ENCODE measurements at places on chromosomes 7 and 10.

DNA sequence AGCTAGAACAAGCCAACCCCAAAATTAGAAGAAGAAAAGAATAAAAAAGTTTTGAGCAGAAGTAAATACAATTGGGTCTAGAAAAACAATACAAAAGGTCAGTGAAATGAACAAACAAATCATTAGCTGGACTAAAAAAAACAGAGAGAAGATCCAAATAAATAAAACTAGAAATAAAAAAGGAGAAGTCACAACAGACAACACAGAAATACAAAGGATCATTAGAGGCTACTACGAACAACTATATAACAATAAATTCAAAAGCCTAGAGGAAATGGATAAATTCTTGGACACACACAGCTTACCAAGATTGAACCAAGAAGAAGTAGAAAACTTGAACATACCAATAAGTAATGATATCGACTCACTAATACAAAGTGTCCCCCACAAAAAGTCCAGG, 13.4 kb upstream of the ADRA2A start:
- DNase-seq, result no peak

DNA sequence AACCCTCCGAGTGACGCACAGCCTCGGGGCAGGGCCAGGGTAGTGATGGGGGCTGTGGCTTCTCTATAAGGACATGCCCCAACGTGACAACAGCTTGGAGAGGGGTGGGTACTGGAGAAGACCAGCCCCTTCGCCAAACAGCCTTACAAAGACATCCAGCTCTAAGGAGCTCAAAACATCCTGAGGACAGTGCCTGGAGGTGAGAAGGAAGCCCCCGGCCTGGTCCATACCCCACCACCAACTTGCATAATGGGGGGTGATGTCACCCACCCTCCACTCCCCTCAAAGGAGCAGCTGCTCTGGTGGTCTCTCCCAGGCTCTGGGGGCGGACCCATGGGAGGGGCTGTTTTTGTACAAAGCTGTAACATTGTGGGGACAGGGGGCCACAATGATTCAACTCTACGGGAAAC, 15.1 kb downstream of the PRSS2 start:
- no peak for DNase-seq

GRCh38 chr7:41955893-41956675, 253.2 kb upstream of the INHBA start:
- DNase-seq, result peak; percentile 95

DNA sequence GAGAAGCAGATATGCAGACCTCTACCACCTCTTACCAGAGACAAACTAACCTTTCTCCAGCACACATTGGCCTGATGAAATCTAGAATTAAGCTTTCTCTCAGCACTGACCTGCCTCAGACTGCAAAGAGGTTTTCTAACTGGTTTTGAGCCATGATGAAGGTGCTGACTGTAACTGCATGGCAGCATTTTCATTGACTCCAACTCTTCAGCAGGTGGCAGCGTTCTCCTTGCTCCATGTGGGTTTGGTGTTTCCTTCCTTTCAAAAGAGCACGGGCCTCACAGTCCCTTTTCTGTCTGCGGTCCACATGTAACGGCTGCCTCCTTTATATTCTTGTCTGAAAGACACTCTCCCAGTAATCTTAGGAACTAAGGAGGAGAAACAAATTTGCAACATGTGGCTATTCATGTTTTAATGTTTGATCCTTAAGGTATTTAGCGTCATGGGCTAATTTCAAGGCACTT, 12.6 kb downstream of the KLLN start:
- peak; percentile 64 for DNase-seq

- DNase-seq, result no peak
Observed at GRCh38 chr10:71237843-71238623, 25.7 kb downstream of the UNC5B start.

DNA sequence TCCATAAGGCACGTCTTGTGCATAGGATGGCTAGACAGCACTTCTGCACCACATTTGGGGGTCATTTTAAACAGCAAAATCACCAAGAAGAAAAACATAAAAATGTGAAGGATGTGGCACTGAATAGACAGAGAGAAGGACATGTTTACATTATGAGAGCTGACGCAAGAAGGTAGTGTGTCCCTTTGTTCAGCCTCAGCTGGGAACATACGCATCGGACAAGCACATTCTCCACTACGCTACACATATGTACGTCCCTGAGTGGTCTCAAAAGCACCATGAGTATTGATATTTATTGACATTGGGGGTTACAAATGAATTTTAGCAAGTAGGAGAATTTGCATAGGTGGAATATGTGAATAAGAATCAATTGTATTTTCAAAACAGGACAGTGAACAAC, 20.2 kb downstream of the DDC start:
- DNase-seq, result no peak

GRCh38 chr10:113044016-113044755, 94.1 kb downstream of the TCF7L2 start:
- no peak for DNase-seq

DNA sequence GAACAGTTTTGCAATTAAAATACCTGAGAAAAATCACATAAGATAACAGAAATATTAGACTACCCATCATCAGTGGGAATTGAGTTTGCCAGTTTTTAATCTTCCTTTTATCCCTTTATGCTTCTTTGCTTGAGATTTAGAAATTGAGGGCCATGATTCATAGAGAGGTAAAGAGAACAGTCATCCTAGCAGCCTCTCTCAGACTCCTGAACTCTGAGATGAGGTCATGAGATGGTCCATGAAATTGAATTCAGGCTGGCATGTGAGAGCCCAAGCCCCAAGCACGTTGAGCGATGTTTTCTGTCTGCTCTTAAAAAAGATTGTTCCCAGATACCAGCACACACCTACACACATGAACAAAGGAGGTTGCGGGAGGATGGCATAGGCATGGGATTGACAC, 91.1 kb downstream of the CREB5 start:
- DNase-seq, result no peak

DNA sequence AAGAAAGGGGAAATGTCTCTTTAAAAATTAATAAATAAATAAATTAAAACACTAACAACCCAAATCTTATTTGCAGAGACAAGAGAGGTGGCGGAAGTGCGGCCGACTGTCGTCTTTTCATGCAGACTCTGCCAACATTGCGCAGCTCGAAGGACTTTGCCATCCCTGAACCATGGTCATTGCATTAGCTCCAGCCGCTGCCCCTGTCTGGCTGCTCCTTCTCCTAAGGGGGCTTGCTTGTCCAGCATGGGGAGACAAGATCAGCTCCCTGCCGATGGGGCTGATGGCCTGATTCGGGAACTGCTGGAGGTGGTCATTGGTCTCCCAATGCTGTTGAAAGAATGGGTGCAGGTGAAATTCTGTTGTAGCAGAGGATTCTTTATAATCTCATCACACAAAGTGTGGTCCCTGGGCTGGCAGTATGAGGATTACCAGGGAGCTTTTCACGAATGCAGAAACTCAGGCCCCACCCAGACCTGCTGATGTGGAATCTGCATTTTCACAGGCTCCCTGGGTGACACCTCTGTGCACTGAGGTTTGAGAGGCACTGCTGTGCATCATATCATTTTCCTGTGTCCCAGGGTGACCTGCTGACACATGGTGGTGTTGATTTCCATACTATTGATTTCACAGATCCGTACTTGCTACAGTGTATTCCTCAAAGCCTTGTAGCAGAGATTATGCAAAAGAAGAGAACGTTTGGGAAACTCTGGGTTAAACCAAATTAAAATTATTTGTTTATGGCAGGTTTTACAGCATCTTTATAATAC, 172.4 kb upstream of the ZMIZ1 start:
- DNase-seq, result no peak

- no peak for DNase-seq
Observed at GRCh38 chr10:76302961-76303630, 871.7 kb downstream of the LRMDA start.

DNA sequence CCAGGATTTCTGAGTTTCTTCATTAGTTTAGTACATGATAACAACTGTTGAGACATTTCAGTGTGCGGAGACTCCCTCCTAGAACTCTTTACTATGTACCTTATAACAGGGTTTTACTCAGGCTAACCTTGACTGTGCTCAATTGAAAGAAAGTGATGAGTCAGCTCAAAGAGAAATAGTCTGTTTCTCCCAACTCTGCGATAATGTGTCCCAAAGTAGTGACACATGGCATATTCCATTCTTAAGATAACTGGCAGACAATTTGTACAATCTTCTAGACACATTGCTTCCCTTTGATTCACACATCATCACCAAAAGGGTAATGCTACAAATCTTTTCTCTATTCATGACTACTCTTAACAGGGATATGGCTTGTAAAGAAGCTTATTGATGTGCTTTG, 645.2 kb downstream of the AUTS2 start:
- no peak for DNase-seq

GRCh38 chr10:44411251-44411650, 26.4 kb upstream of the CXCL12 start:
- DNase-seq, result no peak

DNA sequence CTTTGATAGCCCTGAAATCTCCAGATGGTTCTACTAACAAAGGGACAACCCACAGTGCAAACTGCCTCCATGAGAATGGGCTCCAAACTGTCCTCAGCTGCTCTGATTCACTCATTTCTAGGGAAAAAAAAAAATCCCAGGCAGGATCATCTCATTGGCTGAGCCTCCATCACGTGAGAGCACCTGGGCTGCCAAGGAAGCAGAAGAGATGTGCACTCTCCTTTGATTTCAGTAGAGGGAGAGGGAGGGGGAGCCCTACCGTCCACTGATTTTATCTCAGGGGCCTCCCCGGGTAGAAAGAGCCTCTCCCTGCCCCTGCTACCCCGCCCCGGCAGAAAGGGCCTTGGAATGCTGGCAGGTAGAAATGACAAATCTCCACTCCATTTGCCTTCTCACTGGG, 725.4 kb downstream of the PHTF2 start:
- DNase-seq, result no peak

DNA sequence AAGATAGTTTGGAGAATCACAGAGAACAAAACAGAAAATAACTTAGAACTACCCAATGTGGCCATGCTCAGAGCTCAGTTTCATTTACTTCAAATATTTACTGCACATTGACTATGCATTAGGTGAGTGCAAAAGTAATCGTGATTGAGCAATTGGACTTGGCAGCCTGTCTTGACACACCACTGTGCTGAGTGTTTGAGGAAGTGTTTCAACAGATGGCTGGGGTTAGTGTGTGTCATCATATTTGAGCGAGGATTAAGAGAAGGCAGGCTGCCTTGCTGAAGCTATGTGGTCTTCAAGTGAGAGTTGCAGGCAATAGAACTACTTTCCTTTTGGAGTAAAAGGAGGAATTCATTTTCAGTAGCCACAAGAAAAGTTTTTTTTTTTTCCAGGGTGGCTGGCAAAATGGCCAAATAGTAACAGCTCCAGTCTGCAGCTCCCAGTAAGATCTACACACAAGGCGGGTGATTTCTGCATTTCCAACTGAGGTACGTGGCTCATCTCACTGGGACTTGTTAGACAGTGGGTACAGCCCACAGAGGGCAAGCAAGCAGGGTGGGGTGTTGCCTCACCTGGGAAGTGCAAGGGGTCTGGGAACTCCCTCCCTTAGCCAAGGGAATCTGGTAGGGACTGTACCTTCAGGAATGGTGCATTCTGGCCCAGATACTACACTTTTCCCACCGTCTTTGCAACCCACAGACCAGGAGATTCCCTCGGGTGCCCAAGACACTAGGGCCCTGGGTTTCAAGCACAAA, 37.6 kb downstream of the AKR1C4 start:
- peak; percentile 81 for DNase-seq

DNA sequence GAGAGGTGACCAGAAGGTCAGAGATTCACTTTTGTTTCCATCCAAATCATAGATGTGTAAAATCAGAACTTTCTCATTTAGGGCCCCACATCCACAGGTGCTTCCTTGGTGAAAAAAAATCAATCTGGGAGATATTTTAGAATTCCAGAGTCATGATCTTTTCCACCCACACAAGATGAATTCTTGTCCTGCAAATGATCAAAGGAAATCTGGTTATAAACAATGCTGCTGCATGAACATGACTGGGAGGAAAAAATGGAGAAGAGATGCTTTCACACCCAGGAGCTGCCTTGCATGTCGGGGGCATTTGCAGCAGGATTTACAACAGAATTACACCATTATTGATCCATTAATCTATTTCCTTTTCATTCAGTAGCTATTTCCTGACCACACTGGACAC, 106.5 kb upstream of the TMEM72 start:
- DNase-seq, result no peak

- no peak for DNase-seq
Observed at GRCh38 chr7:14321947-14322346, 332.5 kb upstream of the ETV1 start.
